ENCODE measurements at places on chromosomes 2 and 18.

- no peak for DNase-seq
These were observed 63.4 kb downstream of the LHCGR start for GRCh38 chr2:48691935-48692691.

- DNase-seq, result peak; percentile 23
These were observed 25.0 kb upstream of the COPS8 start for GRCh38 chr2:237060534-237061312.

- DNase-seq, result no peak
These were observed 10.4 kb downstream of the UBE2E3 start for GRCh38 chr2:180990794-180991193.

- DNase-seq, result no peak
These were observed 678.3 kb downstream of the NYAP2 start for GRCh38 chr2:226077841-226078240.

DNA sequence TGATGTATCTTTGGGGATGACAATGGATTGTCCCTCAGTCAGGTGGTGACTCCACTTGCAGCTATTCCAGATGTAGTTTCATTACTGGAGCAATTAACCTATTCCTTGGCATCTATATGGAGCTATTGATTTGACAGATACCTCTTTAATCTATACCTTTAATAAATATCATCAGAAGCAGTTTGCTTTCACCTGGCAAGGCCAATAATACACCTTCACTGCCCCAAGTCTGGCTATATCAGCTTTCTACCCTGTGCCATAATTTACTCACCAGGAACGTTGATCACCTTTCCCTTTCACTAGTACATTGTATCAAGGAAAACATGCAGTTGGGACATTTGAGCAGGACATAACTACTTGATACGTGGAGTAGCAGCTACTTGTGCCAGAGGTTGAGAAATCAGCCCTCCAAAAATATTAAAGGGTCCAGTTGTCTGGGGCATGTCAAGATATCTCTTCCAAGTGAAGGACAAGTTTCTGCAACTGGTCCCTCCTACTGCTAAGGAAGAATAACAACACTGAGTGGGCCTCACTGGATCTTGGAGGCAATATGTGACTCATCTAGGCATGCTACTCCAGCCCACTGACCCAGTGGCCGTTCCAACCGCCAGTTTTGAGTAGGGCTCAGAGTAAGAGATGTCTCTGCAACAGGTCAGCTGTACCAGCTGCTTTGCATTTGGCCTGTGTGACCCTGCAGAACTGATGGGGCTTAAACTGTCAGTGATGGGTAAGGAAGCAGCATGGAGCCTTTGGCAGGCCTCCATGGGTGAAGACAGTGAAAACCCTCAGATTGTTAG, 67.0 kb downstream of the PSMG2 start:
- DNase-seq, result no peak

DNA sequence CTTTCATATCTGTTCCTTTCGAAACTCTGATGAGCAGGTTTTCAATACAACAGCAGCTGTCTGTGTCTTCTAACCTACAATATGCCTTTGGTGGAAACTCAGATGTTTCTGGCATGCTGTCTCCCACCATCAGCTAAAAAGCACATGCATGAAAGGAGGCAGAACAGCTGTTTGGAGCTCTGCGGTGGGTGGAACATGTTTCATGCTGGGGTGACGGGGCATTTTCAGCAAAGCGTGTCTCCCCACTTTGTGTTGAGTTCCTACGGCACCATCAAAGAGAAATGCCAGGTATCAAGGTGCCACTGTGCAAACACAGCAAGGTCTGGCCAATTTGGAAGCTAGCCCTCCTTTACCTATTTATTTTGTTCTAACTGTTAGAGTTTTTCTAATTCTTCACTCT, 290.1 kb downstream of the CLIP4 start:
- no peak for DNase-seq

Measured in stimulated activated CD4-positive, alpha-beta T cell treated with anti-CD3 and anti-CD28 coated beads, Interleukin-15, amount 100 ng/mL, for 24 hours (primary cell).